ENCODE measurements at places on chromosomes 13 and 19.
A peak's percentile ranks its signal among the peaks of the same experiment; 100 is the strongest.

GRCh38 chr13:39297664-39298171, 259.5 kb downstream of the NHLRC3 start:
- no peak for DNase-seq

GRCh38 chr13:99894840-99895443, 76.6 kb downstream of the ZIC5 start:
- no peak for DNase-seq

- peak; percentile 66 for DNase-seq
Observed at GRCh38 chr19:9848060-9848459, 12.9 kb downstream of the PIN1 start.

- no peak for DNase-seq
Observed at GRCh38 chr13:35791184-35791851, 314.8 kb upstream of the MAB21L1 start.

DNA sequence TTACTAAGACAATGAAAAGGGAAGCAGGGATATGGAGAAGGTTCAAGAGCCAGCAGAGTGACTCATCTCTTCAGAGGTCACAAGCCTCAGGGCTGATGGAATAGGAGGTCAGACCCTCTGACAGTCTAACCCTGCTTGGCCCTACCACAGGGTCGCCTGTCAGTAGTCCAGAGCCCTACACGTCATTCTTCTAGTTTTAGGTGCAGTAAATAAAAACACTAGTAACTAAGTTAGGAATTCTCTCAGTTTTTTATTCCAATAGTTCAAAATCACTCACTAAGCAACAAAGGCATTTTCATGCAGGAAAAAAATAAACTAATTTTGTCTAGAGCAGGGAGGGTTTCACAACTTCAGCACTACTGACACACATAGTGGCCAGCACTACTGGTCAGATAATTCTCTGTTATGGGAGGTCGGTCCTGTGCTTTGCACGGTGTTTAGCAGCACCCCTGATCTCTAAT, 27.2 kb downstream of the FOXO1 start:
- no peak for DNase-seq

GRCh38 chr13:59901191-59901590, 262.5 kb downstream of the DIAPH3 start:
- no peak for DNase-seq

- no peak for DNase-seq
Observed at GRCh38 chr13:72908416-72908815, 126.5 kb downstream of the PIBF1 start.

- DNase-seq = no peak
Observed at GRCh38 chr19:3466635-3467034, 13.7 kb downstream of the SMIM24 start.

DNA sequence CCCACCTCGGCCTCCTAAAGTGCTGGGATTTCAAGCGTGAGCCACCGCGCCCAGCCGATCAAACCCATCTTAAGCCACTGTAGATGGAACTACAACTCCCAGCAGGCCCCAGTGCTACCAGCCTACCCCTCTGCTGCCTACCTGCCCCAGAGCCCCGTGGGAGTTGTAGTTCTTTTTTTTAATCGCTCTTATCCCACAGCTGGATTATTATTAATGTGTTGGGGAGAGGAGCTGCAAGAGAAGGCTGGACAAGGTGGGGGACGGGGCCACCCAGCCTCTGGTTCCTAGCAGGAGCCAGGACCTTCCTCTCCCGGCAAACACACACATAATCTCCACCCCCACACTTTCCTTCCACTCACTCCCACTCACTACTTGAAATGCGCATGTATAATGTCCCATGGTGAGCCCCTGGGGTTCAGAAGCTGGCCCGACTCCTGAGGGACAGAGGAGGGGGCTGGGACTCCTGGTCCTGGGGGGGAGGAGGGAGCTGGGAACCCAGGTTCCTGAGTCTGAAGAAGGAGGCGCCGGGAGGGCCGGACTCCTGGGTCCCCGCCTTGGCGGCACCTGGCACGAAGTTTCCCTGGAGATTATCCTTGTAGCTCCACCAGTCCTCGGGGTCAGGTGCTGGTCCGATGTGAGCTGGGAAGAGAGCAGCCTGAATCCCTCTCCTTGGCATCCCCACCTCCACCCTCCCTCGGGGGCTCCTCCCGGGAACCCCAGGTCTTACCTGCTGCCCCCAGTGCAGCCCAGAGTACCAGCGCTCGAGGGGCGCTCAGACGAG, 958 bp downstream of the CA11 start:
- DNase-seq = peak; percentile 87

- no peak for DNase-seq
Observed at GRCh38 chr19:15129856-15130585, 22.8 kb downstream of the SYDE1 start.

- DNase-seq = no peak
Observed at GRCh38 chr13:70729369-70729768, 621.1 kb upstream of the KLHL1 start.

GRCh38 chr19:12606796-12607195, 3.8 kb downstream of the ZNF490 start:
- DNase-seq = no peak

GRCh38 chr19:29551774-29552173, 26.0 kb downstream of the VSTM2B start:
- no peak for DNase-seq

GRCh38 chr13:70634893-70635292, 526.6 kb upstream of the KLHL1 start:
- no peak for DNase-seq

GRCh38 chr19:18160493-18160970, 7.6 kb downstream of the PIK3R2 start:
- DNase-seq = no peak

GRCh38 chr13:21909331-21909730, 238.5 kb downstream of the FGF9 start:
- no peak for DNase-seq

DNA sequence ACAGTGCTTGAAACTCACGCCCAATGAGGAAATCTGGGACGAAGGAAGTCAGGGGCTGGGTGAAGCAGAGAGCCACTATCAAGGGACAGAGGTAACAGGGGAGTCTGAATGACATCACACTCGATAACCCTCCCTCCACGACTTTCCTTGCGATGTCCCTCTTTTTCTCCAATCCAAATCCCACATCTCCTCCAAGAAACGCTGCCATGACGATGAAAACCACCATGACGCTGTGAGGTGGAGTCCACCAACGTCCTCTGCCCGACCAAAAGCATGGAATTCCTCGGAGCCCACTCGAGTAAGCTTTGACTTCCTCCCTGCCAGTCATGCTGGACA, 967 bp downstream of the REXO1 start:
- no peak for DNase-seq

Data from activated CD8-positive, alpha-beta memory T cell treated with anti-CD3 and anti-CD28 coated beads for 24 hours (primary cell).